ENCODE measurements at places on chromosomes 3 and 15.

DNA sequence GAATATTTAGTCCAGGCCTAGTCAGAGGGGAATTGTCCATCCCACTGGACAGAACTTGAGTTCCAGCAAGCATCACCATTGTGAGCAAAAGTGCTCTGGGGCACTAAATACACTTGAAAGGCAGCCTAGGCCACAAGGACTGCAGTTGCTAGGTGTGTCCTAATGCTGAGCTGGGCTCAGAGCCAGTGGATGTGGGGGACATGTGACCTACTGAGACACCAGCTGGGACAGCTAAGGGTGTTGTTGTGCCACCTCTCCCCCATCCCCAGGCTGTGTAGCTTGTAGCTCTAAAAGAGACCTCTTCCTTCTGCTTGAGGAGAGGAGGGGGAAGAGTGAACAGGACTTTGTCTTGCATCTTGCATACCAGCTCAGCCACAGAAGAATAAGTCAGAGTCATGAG is 120.9 kb downstream of the DTWD1 start:
- DNase-seq, result no peak

DNA sequence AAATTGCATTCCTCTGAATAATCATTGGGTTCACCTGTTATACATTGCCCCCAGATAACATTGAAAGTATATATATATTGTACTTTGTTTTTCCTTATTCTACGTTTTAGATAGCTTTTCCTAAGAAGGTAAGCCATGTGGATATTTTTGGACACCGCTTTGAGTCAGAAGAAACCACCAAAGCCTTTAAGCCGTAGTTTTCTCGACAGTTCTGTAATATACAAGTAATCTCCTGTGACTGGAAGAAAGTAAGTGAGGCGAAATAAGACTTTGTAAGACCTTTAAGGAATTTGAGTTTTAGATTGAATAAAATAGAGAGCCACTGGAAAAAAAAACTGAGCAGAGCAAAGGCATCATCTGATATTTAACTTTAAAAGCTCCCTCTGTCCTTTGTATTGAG is 1092.0 kb downstream of the DIPK2A start:
- DNase-seq, result no peak

GRCh38 chr3:186097663-186098451 is 11.0 kb downstream of the ETV5 start:
- peak; percentile 14 for DNase-seq

DNA sequence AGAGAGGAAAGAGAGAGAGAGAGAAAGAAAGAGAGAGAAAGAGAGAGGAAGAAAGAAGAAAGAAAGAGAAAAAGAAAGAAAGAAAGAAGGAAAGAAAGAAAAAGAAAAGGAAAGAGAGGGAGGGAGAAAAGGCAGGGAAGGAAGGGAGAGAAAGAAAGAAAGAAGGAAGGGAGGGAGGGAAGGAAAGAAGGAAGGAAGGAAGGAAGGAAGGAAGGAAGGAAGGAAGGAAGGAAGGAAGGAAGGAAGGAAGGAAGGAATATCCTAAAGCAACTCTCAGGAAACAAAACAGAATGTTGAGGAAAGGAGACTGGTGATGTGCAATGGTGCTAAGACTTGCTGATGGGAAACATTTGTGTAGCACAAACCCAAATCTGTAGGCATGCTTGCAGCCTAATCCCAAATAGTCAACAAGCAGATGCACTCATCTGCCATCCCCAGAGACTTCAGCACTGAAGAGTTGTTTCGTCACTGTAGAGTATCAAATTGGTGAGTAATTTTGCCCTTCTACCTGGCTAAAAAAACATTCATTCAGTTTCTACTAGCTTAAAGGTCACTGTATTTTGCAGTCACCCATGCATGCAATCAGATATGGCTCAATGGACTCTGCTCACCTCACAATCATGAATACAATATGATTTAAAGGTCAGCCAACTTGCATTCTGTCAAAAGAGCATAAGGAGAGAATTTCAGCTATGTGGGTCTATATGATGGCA is 480.3 kb downstream of the FGF12 start:
- no peak for DNase-seq

- no peak for DNase-seq
Measured at GRCh38 chr3:167691366-167691765, 37.6 kb upstream of the WDR49 start.
